ENCODE measurements at places on chromosomes 6 and 20. TPM values are rescaled to one million over a fixed set of nuclear protein-coding genes. Genes with fewer than 3 reads are reported as not detected.

DNA sequence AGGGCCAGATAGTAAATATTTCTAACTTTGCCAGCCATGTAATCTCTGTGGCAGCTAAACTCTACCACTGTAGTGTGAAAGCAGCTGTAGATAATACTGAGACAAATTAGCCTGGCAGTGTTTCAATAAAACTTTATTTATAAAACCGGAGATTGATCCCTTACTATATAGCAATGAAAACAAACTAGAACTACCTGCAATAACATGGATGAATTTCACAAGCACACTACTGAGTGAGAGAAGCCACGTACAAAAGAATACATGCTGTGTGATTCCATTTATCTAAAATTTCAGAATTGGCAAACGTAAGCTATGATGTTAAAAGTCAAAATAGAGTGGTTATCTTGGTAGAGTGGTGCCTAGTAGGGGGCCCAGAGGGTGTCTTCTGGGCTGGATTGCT is 198.7 kb upstream of the SGK1 start:
- no peaks in the 10 kb centered on the region for H3K4me1 ChIP-seq
- no peak overlapping the region for H3K27ac ChIP-seq
- H3K36me3 ChIP-seq, result no peaks in the 10 kb centered on the region
- DNase-seq, result no peak
- H3K27me3 ChIP-seq, result no peaks in the 10 kb centered on the region
- no peak overlapping the region for H3K4me3 ChIP-seq

DNA sequence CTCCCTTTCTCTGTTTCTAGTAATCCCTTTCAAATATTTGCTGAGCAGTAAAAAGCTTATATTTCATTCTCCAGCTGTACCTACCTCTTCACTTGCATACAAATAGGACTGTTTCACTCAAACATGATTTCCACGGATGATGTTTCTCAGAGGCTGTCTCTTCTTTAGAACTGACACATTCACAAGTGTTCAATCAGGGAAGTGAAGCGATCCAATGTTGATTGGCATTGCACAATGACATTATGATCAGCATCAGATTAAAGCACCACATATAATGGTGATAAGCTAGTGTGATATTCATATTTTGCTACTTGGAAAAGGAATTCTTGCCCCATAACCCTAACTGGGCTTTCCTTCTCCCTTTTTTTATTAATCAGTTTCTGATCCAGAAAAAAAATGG is 681.8 kb downstream of the TBC1D32 start:
- no peaks in the 10 kb centered on the region for H3K36me3 ChIP-seq
- H3K4me1 ChIP-seq, result no peaks in the 10 kb centered on the region
- DNase-seq, result no peak
- no peaks in the 10 kb centered on the region for H3K27me3 ChIP-seq

- no peak for DNase-seq
- peaks cover 4% of the 10 kb centered on the region for H3K36me3 ChIP-seq
- no peaks in the 10 kb centered on the region for H3K27me3 ChIP-seq
- H3K27ac ChIP-seq, result no peak overlapping the region
Measured at GRCh38 chr20:278181-278580, 12.4 kb downstream of the C20orf96 start.

DNA sequence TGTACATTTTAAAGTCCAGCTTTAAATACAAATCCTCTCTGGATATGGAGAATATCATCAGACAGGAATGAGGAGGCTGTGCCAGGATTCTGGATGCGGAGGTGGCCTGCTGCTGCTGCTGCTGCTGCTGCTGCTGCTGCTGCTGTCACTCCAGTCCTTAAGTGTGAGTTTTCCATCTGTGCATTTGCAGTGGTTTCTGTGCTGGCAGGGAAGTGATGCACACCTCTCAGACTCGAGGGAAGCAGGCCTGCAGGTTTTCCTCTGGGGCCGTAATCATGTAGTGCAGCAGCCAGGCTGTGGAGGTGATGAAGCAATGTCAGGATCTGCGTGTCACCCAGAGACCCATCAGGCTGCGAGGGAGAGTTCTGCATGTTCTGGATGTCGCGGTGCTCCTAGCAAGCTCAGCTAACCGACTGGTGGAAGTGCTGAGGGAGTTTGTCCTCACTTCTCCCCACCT is 32.0 kb downstream of the CFAP61 start:
- no peak overlapping the region for H3K4me3 ChIP-seq
- H3K27me3 ChIP-seq, result no peaks in the 10 kb centered on the region
- no peak for DNase-seq
- H3K4me1 ChIP-seq, result no peaks in the 10 kb centered on the region

- H3K27me3 ChIP-seq, result no peaks in the 10 kb centered on the region
- peaks cover 11% of the 10 kb centered on the region for H3K4me1 ChIP-seq
- DNase-seq, result no peak
- no peak overlapping the region for H3K4me3 ChIP-seq
Measured at GRCh38 chr20:1637755-1638154, 17.9 kb upstream of the SIRPB1 start.

- H3K4me3 ChIP-seq, result peak overlapping the region; percentile 91
- H3K27ac ChIP-seq, result peak overlapping the region; percentile 80
- peak; percentile 55 for DNase-seq
- peaks cover 18% of the 10 kb centered on the region for H3K4me1 ChIP-seq
- no peaks in the 10 kb centered on the region for H3K36me3 ChIP-seq
- no peaks in the 10 kb centered on the region for H3K27me3 ChIP-seq
Measured at GRCh38 chr20:63627751-63628245, 897 bp upstream of the GMEB2 start.

DNA sequence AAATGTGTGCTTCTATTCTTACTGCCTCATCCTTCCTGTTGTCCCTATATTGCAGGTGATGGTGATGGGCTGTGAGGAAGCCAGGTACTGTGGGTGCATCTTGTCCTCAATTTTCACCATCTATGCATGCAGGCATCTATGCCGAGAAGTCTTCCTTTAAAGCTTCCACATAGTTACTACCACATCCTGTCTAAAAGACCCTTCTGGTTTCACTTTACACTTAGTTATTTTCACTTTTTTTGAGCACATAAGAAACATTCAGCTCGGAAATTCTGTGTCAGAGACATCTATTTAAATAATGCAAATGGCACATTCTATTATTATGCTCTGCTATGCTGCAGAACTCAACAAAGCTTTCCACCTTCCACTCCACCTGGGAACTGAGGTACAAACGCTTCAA is 28.2 kb upstream of the FABP7 start:
- H3K27me3 ChIP-seq, result no peaks in the 10 kb centered on the region
- no peaks in the 10 kb centered on the region for H3K36me3 ChIP-seq
- DNase-seq, result no peak
- H3K27ac ChIP-seq, result no peak overlapping the region

DNA sequence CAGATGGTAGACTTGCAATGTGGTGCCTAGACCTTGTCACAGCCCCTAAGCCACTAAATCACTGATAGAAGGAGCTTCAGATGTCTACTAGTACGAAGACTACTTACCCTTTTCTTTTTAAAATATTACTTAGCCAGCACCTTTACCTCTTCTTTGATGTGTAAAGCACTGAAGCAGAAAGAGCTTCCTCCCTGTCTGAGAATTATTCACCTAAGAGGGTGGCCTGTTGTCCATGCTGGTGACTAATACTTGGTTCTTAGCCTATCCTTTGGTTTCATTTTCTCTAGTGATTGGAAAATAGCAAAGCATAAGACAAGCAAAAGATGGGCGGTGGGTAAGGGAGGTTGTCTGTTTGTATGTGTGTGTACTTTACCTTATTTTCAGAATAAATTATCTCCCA is 794.6 kb downstream of the TFAP2A start:
- H3K27ac ChIP-seq, result no peak overlapping the region
- H3K4me3 ChIP-seq, result no peak overlapping the region
- H3K36me3 ChIP-seq, result no peaks in the 10 kb centered on the region
- no peaks in the 10 kb centered on the region for H3K27me3 ChIP-seq

DNA sequence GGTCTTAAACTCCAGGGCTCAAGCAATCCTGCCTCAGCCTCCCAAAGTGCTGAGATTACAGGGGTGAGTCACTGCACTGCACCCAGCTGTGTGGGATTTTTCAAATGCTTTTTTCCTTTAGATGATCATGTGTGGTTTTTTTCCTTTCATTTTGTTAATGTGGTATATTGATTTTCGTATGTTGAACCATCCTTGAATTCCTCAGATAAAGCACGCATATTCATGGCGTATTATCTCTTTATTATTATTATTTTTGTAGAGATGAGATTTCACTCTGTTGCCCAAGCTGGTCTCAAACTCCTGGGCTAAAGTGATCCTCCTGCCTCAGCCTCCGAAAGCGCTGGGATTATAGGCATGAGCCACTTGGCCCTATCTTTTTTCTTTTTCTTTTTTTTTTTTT is 7.0 kb downstream of the ZGPAT start:
- no peaks in the 10 kb centered on the region for H3K27me3 ChIP-seq
- H3K36me3 ChIP-seq, result peaks cover 13% of the 10 kb centered on the region
- no peak overlapping the region for H3K27ac ChIP-seq
- DNase-seq, result no peak
- no peak overlapping the region for H3K4me3 ChIP-seq

- H3K27me3 ChIP-seq, result no peaks in the 10 kb centered on the region
- H3K36me3 ChIP-seq, result no peaks in the 10 kb centered on the region
- DNase-seq, result no peak
- no peak overlapping the region for H3K27ac ChIP-seq
Measured at GRCh38 chr6:148530394-148530953, 187.8 kb downstream of the SASH1 start.

GRCh38 chr6:112522587-112522986 is 175.5 kb downstream of the RFPL4B start:
- H3K36me3 ChIP-seq, result no peaks in the 10 kb centered on the region
- no peak overlapping the region for H3K4me3 ChIP-seq
- no peak overlapping the region for H3K27ac ChIP-seq
- DNase-seq, result no peak
- no peaks in the 10 kb centered on the region for H3K27me3 ChIP-seq

- H3K4me1 ChIP-seq, result no peaks in the 10 kb centered on the region
- H3K36me3 ChIP-seq, result no peaks in the 10 kb centered on the region
- no peaks in the 10 kb centered on the region for H3K27me3 ChIP-seq
- DNase-seq, result no peak
- H3K4me3 ChIP-seq, result no peak overlapping the region
- H3K27ac ChIP-seq, result no peak overlapping the region
Measured at GRCh38 chr6:57097596-57097995, 7.6 kb downstream of the ZNF451 start.

- H3K27me3 ChIP-seq, result no peaks in the 10 kb centered on the region
- H3K36me3 ChIP-seq, result no peaks in the 10 kb centered on the region
- no peak for DNase-seq
- no peaks in the 10 kb centered on the region for H3K4me1 ChIP-seq
- no peak overlapping the region for H3K27ac ChIP-seq
Measured at GRCh38 chr20:52209154-52209571, 17.6 kb upstream of the ZFP64 start.

DNA sequence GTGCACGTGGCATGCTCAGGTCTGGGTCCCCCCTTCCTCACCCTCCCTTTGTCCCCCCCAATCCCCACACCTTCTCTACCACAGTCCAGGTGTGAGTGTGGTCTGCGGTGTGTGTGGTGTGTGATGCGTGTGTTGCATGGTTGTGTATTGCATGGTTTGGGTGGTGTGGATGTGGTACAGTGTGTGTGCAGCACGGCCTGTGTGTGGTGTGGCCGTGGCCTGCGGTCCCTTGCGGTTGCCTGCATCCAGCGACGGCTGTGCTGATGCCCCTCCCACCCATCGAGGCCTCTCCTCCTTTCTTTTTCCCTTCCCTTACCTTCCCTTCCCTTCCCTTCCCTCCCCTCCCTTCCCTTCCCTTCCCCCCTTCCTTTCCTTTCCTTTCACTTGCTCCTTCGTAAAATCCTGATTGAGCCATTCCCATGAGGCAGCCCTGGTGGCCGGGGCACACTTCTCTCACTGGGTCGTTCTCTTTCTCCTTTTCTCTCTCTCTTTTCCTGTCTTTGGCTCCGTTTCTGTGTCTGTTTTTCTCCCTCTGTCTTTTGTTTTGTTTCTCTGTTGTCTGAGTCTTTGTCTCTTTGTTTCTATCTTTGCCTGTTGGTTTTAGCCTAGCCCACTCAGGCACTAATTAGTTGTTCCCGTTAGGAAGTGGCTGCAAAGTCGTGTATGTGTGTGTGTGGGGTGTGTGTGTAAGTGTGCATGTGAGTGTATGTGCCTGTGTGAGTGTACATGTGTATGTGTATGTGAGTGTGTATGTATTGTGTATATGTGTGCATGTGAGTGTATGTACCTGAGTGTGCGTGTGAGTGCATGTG is 65.7 kb downstream of the SRC start:
- no peak overlapping the region for H3K4me3 ChIP-seq
- no peak for DNase-seq
- H3K27ac ChIP-seq, result no peak overlapping the region
- no peaks in the 10 kb centered on the region for H3K27me3 ChIP-seq
- H3K36me3 ChIP-seq, result no peaks in the 10 kb centered on the region
- H3K4me1 ChIP-seq, result peaks cover 6% of the 10 kb centered on the region

GRCh38 chr20:59718071-59718470 is 113.7 kb downstream of the PHACTR3 start:
- H3K27ac ChIP-seq, result no peak overlapping the region
- H3K4me3 ChIP-seq, result no peak overlapping the region
- no peaks in the 10 kb centered on the region for H3K27me3 ChIP-seq

GRCh38 chr6:41422161-41422560 is 86.8 kb downstream of the NCR2 start:
- no peaks in the 10 kb centered on the region for H3K27me3 ChIP-seq
- H3K27ac ChIP-seq, result no peak overlapping the region
- peaks cover 18% of the 10 kb centered on the region for H3K4me1 ChIP-seq
- no peaks in the 10 kb centered on the region for H3K36me3 ChIP-seq
- DNase-seq, result no peak

Gene FNDC11
- total RNA-seq, result not detected

Gene SLC17A4
- 0.37 TPM for total RNA-seq

Gene SNX9
- total RNA-seq, result 29.5 TPM

Gene NRSN1
- not detected for total RNA-seq

Gene LRP11
- total RNA-seq, result 17.7 TPM

Gene KHDRBS2
- total RNA-seq, result not detected
